ENCODE measurements at places on chromosomes 5 and 9.
A peak's percentile ranks its signal among the peaks of the same experiment; 100 is the strongest.

- DNase-seq = no peak
Observed at GRCh38 chr9:93650448-93650847, 74.1 kb downstream of the PHF2 start.

DNA sequence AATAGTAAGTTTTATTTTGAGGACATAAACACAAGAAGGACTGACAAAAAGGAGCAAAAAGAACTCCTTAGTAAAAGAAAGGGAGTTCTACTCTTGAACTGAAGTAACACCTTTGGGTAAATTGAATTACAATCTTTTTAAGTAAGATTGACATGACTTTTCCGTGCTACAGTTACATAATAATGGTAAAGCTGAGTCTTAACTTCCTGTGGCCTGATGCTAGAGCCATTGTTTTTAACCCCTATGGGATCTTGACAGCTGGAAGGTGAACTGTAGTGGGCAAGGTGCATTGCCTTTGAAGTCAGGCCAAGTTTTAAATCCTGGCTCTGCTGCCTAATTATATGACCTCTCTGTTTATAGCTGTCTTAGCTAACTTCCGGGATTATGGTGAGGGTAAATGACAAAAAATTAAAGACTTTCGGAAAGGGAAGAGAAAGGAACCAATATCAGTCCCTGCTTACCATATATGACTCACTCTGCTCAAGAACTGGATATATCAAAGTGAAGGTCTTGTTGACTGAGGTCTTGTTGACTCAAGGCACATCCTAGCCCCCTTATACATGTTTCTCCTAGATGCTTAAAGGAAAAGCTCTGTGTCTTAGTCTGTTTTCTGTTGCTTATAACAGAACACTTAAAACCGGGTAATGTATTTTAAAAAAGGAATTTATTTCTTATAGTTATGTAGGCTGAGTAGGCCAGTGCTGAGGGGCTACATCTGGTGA, 6.8 kb downstream of the HSD17B4 start:
- DNase-seq = no peak

DNA sequence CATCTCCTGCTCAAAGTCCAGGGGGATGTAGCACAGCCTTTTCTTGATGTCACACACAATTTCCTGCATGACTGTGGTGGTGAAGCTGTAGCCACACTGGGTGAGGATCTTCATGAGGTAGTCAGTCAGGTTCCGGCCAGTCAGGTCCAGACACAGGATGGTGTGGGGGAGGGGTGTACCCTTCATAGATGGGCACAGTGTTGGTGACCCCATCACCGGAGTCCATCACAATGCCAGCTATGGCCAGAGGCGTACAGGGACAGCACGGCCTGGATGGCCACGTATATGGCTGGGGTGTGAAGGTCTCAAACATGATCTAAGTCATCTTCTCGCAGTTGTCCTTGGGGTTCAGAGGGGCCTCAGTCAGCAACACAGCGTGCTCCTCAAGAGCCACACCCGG, 19.7 kb upstream of the SPZ1 start:
- DNase-seq = no peak

GRCh38 chr5:77301447-77301883, 91.0 kb downstream of the PDE8B start:
- DNase-seq = peak; percentile 77

DNA sequence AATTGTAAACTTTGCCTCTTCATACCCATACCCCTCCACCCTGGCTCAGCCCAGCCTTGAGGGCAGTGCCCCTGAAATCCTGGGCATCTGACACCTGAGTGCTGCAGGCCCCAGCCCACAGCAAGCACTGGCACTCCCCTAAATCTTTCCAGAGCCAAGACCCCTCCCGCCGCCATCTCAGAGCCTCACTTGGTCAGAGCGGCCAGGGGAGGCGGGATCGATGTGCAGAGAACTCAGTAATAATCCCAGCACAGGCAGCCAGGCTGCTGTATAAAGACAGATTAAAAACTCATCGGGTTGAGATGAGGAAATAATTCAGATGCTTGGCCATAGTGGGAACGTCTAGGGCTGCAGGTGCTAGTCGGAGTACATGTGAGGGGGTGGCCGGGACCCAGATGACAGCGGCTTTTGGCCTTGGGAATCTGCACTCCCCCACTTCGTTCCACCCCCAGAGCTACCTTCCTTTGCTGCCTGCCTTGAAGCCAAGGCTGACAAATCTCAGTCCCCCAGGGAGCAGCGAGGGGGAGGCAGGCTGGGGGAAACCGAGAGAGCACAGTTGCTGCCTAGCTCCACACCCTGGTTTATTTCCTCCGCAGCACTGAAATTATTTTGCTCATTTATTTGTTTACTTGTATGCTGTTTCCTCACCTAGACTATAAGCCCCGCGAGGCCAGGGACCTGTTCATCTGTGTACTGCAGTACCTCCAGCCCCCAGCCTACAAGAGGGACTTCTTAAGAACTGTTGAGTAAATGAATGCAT, 19.5 kb upstream of the ARAP3 start:
- no peak for DNase-seq

DNA sequence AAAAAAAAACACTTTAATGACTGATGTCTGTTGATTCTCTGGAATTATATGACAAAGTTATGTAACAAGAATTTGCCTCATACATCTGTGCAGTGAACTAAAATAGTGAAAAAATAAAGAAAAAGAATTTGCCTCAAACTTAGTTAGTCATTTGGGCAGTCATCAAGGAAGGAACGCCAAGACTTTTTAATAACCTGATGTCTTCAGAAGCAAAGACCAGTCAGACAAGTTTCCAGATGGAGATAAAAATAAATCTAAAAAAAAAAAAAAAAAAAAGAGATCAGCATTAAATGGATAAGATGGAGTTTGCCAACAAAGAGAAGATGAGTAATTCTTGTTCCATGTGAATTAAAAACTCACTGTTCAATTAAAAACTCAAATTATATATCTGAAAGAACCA, 52.3 kb upstream of the JMY start:
- DNase-seq = no peak

DNA sequence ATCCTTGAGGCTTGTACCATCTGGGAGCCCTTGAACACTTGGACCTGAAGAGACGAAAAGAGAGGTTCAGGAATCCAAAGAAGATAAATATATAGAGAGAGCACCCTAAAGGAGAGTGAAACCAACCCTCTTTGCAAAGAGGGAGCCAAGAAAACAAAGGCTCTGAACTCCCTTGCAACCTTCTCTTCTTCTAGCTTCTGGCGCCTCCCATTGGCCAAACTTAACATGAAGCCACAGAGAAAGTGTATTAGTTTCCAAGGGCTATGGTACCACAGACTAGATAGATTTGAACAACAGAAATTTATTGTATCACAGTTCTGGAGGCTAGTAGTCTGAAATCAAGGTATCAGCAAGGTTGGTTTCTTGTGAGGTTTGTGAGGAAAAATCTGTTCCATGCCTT, 175.1 kb downstream of the HCN1 start:
- DNase-seq = peak; percentile 8

DNA sequence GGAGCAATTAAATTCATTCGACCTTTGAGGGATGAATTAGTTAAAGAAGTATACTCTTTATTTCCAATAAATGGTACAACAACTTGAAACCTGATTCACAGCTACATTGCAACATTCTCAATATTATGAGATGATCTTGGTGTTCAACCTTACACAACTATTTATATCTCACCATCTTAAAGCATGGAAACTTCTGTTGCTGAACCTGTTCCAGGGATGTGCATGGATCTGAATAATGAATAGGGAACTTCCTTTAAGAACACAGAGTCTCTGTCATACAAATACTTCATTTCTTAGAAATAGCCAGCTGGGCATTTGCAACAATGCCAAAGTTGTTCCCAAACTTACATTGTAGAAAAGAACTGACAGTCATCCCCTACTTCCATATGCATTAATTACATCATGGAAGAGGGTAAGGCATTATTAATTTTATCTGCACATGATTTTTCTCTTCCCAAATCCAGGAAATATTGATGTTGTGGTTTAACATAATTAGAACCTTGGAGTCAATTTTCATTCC, 39.8 kb upstream of the CCDC112 start:
- no peak for DNase-seq

GRCh38 chr5:154112255-154112654, 73.5 kb downstream of the MFAP3 start:
- no peak for DNase-seq

- DNase-seq = peak; percentile 77
Observed at GRCh38 chr9:34139477-34140146, 13.1 kb upstream of the DCAF12 start.

GRCh38 chr5:90747175-90747574, 188.6 kb downstream of the ADGRV1 start:
- DNase-seq = peak; percentile 45

DNA sequence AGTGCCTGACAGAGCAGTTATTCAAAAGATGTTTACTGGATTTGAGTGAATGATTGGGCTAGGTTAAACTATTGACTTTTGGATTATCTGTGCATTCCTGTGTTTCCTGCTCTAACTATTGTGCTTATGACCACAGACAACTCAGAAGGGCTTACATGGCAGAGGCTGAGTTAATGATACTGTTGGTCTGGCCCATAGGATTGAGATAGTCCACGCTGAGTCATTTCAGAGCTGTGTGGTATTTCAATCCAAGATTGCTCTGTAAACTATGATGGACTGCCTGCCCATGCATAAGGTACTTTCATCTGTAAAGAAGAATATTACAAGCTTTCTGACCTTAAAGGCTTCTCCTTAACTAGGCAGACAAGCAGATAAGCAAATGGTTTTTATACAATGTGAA, 49.1 kb upstream of the SLIT3 start:
- peak; percentile 87 for DNase-seq

DNA sequence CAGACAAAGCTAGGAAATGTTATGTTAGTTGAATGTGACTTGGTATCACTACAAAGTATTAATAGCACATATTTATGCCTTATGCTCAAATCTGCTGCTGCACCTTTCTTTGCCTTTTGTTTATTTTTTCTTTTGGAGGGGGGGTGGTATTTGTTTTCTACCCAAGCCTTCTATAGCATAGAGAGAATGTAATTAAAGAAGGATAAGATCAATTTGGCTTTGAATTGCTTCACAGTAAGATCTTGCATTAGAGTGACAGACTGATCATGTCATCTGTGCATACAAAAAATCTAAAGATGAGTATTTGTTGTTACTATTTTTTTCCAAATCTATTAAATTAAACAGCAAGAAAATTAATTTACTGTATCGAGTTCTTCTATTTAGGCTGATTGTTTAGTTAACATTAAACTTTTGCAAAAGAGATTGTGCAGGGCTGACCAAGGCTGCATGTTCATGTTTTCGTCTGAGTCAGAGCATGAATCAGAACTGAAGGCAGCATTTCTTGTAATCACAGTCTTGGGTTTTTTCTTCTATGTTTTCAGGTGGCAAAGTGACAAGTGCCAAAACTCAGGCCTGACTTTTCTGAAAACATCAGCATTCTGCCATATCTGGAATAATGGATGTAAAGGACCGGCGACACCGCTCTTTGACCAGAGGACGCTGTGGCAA, 1007.1 kb upstream of the WWC1 start:
- peak; percentile 32 for DNase-seq
